ENCODE measurements at places on chromosomes 5 and 9.

- peak; percentile 77 for DNase-seq
Measured at GRCh38 chr5:73812962-73813588, 187.1 kb downstream of the ARHGEF28 start.

GRCh38 chr5:82023644-82024043 lies 51.8 kb downstream of the ATG10 start:
- no peak for DNase-seq

DNA sequence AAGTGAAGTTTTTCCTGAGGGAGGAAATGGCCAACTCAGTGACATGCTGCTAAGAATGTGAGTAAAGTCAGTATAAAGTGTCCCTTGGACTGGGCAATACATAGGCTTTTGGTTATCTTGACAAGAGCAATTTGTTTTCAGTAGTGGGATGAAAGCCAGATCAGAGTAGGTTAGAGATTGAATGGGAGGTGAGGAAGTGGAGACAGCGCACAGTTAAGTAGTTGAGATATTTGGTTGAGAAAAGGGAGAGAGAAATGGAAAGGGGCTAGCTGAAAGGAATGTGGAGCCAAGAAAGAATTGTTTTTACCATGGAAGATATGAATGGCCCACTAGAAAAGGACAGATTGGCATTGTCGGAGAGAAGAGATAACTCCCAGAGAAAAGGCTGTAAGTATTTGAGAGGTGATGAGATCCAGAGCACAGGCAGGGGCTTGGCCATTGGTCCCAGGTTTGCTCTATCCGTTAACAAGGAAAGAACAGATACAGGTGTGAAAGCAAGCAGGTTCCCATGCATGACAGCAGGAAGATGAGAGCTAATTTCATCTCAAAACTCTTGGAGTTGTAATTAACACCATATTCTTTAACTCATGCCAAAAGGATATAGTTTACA lies 392.0 kb downstream of the NR2F1-AS1 start:
- DNase-seq = no peak

DNA sequence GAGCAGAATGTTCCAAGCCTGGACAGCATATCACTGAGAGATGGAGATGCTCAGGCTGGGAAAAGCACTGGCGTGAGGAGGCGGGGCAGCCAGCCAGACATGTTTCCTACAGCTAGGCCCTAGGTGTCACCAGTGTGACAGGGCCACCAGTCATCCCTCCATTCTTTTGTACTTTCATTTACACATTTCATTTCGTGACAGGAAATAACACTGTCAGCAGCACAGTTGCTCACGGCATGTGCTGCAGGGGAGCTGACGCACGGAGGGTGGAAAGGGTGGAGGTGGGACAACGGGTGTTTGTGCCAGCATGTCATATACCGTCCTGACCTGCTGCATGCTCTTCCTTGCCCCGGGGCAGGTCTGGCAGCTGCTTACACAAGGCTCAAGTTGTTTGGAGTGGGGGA lies 14.8 kb upstream of the CEMIP2 start:
- peak; percentile 88 for DNase-seq
